ENCODE measurements at places on chromosomes 16 and 17.

DNA sequence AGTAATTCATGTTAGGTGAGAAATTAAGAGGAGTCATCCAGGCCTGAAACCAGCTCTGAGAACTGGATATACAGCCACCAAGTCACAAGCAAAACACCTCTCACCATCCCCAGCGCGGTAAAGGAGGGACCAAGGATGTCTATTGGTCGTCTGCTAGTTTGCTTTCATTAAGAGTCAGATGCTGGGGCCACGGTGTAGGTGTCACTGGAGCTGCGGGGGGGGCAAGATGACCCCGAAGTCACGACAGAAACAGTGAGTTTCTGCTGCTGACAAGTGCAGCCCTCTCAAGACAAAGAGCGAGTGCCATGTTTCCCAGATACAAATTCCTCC is 790 bp downstream of the NCBP3 start:
- no peak for DNase-seq

- no peak for DNase-seq
Measured at GRCh38 chr17:19747829-19748806, at the start of gene ALDH3A1. TSS of gene ALDH3A1 (minus strand) at chr17:19748298. CDS start at chr17:19745129, 3,169 bp downstream.

DNA sequence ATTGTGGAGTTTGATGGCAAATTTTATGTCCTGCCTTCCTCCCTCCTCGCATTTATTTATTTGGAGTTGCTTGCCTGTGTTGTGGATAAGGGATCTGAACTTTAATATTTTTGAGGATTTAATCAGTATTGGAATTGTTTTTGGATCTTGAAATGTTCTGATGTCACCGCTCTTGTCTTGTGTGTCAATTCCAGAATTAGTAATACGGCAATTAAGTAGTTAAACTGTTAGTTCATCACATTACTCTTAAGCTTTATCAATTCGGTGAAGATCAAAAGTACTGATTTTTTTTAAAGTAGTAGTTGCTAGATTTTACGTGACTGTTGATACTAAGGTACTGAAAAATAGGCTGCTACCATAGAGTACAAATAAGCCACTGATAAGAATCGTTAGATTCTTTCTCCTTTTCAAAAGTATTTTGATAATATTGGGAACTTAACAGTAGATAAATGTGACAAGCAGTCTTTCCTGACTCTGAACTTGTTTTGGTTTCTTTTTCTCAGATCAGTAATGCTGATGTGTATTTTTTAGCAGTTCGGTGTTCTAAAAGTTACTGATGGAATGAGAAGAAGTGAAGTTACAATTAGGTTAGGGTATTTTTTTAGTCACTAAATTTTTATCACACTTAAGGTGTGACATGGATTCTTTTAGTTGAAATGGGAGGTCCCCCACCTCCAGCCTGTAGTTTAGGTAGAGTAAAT is 2.0 kb downstream of the RBBP6 start:
- DNase-seq = no peak

GRCh38 chr16:70594569-70594968 is 51.8 kb upstream of the IL34 start:
- no peak for DNase-seq

DNA sequence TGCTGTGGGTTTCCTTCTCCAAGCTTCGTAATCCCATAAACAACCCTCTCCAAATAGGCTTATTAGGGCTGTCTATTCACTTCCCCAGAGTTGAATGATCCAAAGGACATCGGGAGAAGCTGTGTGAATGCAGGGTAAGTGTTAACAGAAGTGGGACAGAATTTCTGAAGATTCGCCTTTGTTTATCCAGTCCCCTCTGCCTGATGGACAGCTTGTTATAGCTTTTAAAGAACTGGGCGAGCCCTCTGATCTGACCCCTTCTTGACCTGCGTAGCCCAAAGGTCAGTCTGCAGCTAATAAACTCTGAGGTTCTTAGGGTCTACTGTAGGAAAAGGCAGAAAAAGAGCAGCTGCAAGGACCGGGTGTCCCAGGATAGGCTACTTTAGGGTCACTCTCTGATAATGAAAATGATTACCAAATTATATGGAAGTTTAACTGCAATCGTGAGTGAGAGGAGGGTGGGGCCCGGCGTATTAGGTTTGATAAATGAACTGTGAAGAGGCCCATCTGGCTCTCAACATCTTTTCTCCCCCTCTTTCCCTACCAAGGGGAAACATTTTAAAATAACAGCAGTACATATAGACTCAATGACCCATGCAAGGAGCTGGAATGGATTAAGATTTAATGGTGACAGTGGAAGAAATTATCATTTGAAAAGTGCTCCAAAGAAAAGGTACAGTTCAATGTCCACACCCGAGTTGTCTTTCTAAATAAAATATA is 233.4 kb downstream of the FTO start:
- peak; percentile 90 for DNase-seq

DNA sequence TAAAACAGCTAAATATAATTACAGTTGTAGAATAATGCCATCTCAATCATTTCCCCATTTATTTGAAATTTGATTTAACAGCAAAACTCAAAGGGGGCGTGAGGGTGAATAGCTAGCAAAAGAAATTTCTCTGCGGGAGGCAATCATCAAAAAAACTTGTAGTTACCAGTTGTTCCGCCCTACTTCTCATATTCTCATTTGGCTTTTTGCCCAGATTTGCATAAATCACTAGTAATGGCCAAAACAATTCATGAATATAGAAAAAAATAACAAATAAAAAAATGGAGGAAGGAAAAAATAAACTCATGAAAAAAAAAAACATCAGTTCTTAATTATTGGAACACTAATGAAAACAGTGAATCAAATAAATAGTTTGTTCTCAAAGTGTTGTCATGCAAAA is 722.6 kb upstream of the KIF2B start:
- DNase-seq = no peak

DNA sequence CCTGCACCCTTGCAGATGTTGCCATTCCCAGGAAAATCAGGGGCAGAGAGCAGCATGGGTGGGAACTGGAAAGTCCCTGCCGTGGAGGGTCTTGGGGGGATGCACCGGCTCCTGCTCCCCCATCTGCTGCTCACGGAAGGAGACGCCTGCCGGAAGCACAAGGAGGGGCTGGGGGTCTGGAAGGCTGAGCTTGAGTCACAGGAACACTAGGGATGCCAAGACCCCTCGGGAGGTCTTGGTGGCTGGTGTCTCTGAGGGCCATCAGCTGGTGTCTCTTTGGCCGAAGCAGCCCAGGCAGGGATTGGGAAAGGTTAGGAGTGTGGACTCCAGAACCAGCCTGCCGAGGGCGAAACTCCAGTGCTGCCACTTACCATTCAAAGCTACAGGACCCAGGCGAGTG is 29.4 kb upstream of the GNA13 start:
- DNase-seq = no peak

DNA sequence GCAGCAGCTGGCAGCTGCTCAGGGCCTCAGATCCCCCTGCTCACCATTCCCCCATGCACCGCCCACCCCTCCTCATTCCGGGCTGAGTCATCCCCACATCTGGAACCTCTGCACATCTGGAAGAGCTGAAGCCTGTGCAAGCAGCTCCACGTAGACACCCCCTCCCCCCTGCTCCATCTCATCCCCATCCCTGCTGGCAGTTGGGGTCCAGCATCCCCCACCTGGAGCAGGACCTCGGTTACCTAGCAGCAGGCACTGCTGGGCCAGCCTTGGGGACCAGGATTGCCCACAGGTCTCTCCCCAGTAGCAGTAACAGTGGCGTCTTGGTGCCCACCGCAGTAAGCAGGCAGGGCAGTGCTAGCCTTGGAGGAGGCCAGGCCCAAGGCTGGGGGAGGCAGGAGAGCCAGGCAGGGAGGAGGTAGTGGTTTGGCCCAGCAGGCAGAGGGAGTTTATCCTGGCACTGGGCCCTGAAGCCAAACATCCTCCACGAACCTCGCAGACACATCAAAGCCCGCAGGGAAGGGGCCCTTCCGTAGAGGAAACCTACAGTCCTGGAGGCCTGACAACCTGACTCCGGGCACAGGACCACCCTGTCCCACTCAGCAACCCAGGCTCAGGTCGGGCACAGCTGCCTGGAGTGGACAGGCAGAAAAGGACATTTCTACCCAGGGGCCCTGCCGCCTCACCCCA is 7.7 kb upstream of the TMEM92 start:
- no peak for DNase-seq

GRCh38 chr16:14003074-14003570 is 68.0 kb upstream of the MRTFB start:
- no peak for DNase-seq

DNA sequence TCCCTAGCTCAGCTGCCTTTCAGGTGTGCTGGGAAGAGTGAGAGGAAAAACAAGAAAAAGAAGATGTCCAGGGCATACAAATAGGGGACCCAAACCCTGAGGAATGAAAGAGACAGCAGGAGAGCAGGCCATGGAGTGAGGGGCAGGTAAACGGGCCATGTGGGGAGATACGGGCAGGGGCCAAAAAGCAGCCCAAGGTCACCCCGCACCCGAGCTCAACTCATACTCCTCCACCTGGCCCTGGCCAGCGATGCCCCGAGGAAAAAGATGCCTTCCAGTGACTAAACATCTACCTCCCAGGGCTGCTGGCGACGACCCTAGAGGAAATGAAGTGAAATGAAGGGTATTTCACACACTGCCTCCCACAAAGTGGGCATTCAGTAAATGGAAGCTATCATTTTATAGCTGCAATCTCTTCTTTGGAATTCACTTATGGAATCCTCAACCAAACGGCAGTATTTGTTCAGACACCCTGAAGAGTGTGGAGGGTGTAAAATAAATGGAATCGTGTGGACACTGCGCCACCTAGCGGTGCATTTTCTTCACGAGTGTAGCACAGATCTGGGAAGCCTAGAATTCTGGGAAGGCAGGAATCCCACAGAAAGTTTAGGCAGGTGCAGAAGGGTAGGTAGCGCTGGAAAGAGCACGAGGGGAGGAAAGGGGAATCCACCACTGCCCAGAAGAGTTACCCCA is 14.9 kb downstream of the ELAC2 start:
- DNase-seq = peak; percentile 19

GRCh38 chr17:683499-684254 is 31.0 kb downstream of the VPS53 start:
- DNase-seq = no peak

DNA sequence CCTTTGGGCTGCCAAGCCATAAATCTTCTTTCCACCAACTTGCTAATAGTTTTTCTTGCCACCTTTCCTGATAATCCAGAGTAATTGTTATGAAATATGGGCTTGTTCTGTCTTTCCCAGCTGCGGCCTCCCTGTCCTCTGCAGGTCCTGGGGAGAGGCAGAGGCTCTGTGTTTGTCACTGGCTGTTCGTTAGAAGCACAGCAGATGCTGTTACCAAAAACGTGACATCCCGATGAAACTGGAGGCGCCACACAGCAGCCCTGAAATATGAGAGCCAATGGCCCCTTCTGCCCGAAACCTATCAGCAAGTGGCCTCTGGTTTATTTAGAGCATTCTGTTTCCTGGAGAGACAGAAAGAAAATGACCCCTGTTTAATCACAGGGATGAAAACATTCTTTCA is 115.1 kb upstream of the ANKFN1 start:
- DNase-seq = peak; percentile 19

DNA sequence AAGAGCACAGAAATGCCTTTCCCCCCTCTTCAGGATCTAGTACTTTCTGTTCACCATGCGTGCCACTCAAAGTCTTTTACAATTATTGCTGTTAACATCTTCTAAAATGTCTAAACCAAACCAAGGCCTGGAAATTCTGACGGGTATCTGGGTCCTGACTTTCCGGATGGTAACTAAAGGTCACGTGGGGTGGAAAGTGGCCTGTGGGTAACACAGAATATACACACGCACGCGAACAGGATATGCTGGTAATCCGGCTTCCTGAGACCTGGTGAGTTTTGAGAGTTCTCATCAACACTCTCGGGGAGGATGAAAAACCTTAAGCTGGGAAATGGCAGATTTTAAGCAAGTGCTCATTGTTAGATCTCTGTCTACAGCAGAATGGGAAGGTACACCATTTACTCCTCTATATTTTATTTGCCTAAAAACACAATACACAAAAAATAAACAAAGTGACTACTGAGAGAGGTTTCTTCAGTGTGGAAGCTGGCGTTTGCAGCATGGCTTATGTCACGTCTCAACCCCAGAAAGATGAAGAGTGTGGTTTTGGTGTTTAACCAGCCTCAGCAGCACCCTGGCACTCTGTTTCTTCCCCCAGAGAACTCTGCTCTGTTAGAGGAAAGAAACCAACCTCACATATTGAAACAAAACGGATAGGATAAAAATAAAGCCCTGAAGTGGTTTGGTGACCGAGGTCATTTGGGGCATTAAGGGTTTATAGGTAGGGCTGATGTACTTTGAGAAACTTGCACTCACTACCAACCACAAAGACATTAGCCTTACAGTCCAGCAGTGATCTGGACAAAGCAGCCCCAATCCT is 37.3 kb downstream of the SMG6 start:
- DNase-seq = no peak

DNA sequence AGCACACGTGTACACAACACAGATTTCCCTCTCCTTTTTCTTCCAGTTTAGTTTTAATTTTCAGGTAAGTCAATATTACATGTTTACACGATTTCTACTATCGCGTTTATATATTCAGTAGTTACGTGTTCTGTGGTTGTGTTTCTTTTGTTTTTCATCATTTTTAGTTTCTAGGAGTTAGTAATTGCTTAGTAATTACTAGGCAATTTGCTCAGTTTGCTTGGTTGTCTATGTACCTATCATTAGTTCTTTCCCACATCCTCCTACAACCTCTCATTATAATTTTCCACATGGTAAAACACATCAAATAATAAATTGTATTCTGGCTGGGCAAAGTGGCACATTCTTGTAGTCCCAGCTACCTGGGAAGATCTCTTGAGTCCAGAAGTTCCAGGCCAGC is 24.6 kb upstream of the GUCY2D start:
- no peak for DNase-seq

- no peak for DNase-seq
Measured at GRCh38 chr17:40452921-40453378, 9.7 kb downstream of the IGFBP4 start.

GRCh38 chr16:23374721-23375510 is 72.8 kb downstream of the SCNN1B start:
- no peak for DNase-seq

DNA sequence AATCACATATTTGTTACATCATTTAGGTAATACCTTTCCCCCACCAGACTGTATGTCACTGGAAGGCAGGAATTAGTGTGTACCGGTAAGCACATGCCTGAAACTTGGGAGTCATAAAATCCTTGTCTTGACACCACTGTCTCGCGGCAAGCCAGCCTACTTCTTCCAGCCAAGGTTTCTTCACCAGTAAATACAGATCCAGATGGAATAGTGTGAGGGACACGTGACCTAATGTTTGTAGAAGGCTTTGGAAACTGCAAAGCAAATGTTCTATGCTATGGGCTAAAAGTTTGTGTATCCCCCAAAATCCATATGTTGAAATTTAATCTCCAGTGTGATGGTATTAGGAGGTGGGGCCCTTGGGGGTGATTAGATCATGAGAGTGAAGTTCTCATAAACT is 126.1 kb downstream of the HS3ST4 start:
- DNase-seq = no peak

- no peak for DNase-seq
Measured at GRCh38 chr16:22859925-22860324, 46.0 kb downstream of the HS3ST2 start.

GRCh38 chr17:35804658-35805192 is 4.6 kb upstream of the TAF15 start:
- peak; percentile 60 for DNase-seq

GRCh38 chr17:82124101-82124500 is 26.1 kb upstream of the FASN start:
- no peak for DNase-seq

GRCh38 chr16:7140899-7141298 is 191.7 kb upstream of the RBFOX1 start:
- DNase-seq = no peak
